ENCODE measurements at places on chromosomes 16 and 17.

- DNase-seq, result no peak
Observed at GRCh38 chr17:28702752-28703150, 8.9 kb downstream of the PROCA1 start.

- DNase-seq, result no peak
Observed at GRCh38 chr16:83899272-83899897, 470 bp downstream of the MLYCD start.

- no peak for DNase-seq
Observed at GRCh38 chr17:80888276-80889160, 103.1 kb upstream of the CHMP6 start.

DNA sequence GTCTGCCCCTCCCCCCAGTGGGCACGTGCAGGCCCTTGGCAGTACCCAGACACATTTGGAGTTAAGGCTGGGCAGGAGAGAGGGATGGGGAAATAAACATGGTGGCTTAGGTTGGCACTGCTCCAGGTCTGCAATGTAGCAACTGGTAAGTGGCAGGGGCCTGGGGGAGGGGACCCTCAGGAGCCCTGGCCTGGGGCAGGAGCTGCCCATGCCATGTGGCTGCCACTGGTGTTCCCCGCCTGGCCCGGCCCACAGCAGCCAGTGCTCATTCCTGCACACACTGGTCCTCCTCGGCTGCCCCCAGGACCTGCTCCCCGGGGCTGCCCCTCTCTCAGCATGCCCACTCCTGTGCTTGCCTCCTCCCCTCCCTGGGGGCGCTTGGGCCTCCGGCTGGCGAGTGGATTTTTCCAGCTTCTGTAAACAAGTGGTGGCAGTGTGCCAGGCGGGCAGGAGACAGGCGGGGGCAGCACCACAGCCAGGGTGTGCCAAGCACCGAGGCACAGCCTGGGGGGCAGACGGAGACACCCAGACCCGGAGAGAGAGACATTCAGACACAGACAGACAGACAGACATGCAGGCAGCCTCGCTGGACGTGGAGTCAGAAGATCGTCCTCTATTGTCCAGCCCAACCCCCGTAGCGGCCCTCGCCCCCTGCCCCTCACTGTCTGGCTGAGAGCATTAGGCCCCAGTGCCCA is 9.4 kb downstream of the THRA start:
- DNase-seq, result no peak

DNA sequence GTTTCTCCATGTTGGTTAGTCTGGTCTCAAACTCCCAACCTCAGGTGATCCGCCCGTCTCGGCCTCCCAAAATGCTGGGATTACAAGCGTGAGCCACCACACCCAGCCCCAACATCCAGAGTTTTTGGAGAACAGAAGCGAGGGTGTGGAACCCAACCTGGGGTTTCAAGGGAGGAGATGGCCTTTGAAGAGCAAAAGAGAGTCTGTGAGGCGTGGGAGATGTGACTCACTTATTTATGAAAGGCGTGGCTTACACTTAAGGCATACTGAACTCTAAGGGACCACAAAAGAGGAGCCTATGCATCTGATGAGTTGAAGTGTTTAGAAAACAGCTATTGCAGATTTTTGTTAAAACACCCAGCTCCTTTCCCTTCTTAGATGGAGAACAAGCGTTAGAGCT is 18.9 kb downstream of the ARSG start:
- DNase-seq, result no peak

DNA sequence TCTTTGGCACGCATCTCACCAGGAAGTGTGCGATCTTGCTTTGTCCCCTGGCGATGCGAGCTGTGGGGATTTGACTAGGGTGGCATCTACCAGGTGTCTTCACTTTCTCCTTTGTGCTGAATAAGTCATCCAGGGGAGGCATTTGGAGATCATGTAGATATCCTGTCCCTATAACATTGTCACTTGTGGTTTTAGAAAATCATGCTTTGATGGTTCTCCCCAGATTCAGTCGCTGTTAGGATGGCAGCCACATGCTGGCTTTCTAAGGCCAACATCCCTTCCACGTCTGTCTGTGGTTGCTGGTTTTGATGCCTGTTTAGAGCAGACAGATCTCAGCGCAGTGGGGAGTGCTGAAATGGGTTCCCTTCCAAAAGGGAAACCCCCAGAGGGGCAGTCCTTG is 2.5 kb downstream of the ADAD2 start:
- no peak for DNase-seq

DNA sequence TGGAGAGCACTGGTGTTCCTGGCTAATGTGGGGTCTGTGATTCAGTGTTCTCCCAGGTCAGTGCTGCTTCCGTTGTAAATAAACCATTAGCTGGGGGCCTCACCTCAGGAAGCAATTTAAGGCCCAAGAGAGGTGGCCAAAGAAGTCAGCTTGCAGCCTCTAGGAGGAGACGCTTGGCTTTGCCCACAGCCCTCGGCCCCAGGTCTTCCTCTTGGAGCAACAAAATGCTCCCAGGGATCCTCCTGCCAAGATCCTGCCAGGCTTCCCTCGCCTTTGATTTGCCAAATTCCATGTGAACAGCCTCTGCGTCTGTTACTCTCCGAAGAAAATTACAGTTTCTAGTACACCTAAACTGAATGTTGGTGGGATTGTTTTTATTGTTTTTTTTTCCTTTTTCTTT is 62.4 kb upstream of the TBX2 start:
- DNase-seq, result no peak

DNA sequence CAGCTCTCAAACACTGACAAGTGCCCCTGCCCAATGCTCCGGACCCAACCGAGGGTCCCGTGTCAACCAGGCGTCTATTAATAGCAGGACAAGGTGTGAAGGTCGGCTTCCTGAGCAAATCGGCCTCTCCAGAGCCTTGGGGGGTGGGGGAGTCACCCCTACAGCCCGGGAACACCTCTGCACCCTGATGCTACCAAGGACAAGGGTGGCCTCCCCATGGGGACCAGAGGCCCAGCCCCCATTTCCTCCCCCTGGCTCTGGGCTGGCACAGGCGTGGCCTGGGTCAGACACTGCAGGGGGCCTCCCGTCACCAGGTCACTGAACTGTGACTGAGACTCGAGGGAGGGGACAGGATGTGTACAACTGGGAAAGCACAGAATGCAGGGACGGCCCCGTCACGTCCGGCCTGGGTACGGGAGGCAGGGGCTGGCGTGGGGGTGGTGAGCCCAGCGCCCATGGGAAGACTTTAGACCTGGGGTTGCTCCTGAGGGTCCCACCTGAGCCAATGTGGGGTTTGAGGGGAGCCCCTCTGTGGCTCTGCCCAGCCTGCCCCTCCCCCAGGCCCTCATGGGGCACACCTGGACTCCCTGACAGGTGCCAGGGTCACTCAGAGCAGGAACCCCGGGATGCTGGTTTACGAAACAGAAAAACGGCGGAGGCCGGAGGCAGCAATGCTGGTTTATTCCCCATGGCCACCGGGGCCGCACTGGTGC is 579 bp upstream of the CYBA start:
- no peak for DNase-seq

DNA sequence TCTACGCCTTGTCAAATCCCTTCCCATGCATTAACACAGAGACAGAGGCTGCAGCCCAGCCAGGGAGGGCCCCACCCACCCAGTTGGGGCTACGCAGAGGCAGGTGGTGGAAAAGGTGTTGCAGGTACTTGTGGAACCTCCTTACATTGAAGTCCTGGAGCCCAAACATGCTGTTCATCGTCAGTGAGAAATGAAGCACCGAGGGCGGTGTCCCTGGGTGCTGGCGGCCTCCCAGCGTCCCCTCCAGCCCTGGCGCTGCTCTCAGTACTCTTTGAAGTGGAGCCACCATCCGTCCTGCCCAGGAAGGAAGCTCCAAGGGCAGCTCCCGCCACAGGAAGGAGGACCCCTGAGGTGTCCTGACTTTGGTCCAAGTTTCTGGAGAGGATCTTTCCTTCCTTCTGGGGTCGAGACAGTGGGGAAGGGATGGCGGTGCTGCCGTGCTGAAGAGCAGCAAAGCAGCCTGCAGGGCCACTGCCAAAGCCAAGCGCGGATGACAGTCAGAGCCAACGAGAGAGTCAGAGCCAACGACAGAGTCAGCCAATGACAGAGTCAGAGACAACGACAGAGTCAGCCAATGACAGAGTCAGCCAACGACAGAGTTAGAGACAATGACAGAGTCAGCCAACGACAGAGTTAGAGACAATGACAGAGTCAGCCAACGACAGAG is 23.4 kb downstream of the LMF1 start:
- no peak for DNase-seq

DNA sequence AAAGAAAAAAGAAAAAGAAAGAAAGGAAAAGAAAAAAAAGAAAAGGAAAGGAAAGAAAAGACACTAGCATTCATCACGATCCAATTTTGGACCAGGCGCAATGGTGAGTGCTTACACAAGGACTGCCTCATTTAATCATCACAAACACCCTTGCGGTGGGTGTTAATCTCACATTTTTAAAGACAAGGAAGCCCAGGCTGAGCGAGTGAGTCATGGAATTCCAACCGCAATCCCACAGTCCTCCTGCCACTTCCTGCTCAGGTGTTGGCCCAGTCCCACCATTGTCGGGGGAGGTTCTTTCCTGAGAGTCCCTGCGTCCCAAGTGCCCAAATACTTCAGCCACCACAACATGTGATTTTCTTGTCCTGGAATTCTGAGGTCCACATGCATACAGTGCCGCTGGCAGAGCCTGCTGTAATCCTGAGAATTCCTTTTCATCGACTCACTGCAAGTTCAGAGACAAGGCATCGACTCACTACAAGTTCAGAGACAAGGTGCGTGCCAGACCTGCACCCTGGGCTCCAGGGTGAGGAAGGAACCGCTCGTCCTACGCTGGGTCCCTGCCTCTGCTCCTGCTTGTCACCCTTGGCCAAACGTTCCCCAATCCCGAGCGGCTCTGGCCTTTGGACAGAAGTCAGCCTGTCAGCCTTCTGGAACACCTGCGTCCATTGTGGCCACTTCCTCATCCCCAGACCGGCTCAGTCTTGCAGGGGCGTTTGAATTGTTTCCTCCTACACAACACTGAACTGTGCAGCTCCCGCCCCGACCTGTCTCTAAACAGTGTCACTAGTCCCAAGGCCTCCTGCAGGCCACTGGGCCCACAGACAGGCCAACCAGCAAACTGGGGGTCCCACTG is 5.8 kb downstream of the ZG16B start:
- peak; percentile 91 for DNase-seq

- DNase-seq, result no peak
Observed at GRCh38 chr17:56184650-56185049, 31.4 kb downstream of the ANKFN1 start.

GRCh38 chr17:62723842-62724241 is 84.3 kb downstream of the MARCHF10 start:
- DNase-seq, result no peak

- no peak for DNase-seq
Observed at GRCh38 chr16:86919578-86920305, 341.4 kb downstream of the FOXL1 start.

GRCh38 chr17:14261406-14261805 is 24.7 kb upstream of the CDRT15 start:
- DNase-seq, result no peak

DNA sequence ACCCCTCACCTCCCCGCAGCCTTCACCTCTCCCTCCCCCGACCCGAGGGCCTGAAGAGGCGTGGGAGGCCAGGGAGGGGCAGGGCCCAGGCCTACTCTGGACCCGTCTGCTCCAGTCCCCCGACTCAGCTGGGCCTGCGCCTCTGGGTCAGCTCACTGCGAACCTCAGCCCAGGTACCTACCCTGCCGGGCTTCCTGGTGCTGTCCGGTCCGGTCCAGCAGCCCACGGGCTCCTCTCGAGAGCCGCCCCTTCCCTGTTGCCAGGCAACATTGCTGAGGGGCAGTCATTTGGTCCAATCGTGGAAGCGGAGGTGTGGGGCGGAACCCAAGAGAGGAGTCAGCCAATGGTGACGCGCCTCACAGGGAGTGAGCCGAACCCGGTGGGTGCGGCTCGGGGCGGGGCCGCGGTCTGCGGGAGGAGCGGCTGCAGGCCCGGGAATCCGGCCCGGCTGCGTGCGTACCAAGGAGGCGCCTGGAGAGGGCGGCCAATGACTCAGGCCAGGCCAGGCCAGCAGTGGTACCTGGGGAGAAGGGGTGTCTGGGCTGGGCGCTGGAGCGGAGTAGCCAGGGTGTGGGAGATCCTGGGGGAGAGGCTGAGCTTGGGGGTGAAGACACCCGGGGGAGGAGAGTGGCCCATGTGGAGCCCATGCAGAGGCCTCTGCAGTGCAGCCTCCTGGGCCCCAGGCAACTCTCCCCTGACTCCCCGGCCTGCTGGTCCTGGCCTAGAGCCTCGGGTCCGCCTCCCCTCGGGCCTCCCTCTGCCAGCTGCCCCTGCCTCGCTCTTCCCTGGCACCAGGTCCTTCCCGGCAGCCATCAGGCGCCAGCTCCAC is at the start of gene MEAK7:
Gene MEAK7, minus strand, starts transcription at position 240 of the 829 bp plus-strand sequence. CDS start 6,573 bp downstream, outside the sequence.
- peak; percentile 84 for DNase-seq

DNA sequence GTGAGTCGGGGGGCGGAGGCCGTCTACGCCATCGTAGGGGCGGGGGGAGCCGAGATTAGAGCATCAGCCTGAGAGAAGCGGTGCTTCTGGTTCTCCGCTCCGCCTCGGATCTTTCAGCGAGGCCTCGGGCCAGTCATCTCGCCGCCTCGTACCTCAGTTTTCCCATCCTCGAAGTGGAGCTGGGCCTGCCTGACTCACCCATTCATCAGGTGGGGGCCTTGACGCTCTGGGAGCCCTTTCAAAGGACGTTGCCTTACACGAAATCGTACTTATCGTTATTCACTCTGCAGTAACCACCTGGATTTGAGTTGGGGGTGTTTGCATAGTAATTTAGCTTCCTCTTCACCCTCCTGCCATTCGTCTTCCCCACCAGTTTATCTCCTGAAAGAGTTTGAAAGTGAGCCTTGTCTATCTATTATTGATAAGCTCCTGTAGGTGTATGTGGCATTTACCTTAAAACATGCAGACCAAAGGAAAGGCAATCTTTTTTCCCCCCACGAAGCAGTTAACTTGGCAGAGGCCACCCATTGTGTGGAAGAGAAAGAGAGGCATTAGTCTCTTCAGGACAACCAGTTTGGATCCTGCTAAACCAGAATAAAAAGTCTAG is 674 bp downstream of the TAF15 start:
- DNase-seq, result no peak

- no peak for DNase-seq
Observed at GRCh38 chr17:13160296-13160695, 142.5 kb upstream of the ELAC2 start.

- DNase-seq, result no peak
Observed at GRCh38 chr16:59432896-59433295, 698.8 kb upstream of the GOT2 start.

- DNase-seq, result no peak
Observed at GRCh38 chr17:36597226-36597625, 4.2 kb upstream of the MRM1 start.

GRCh38 chr16:64276646-64277045 is 845.2 kb downstream of the CDH11 start:
- no peak for DNase-seq

GRCh38 chr17:13865650-13866049 is 203.7 kb upstream of the COX10 start:
- DNase-seq, result no peak

- DNase-seq, result no peak
Observed at GRCh38 chr17:55865072-55865762, 114.4 kb downstream of the PCTP start.

GRCh38 chr17:965311-965989 is 14.1 kb downstream of the NXN start:
- no peak for DNase-seq
